Pericardium fibroblast (primary cell): ENCODE measurements at places on chromosomes 2 and 18. TPM values are rescaled to one million over a fixed set of nuclear protein-coding genes. Genes with fewer than 3 reads are reported as not detected.

CHAC2 gene
- total RNA-seq: 0.09 and 2.7 TPM in 2 replicates

AGXT gene
- not detected in 2 replicates for total RNA-seq

PSMG2 gene
- 92.1 and 96.7 TPM in 2 replicates for total RNA-seq

LANCL1 gene
- 16.8 and 18.4 TPM in 2 replicates for total RNA-seq

IMPA2 gene
- total RNA-seq: 22.8 and 36.1 TPM in 2 replicates
